ENCODE measurements at places on chromosomes 1 and 21.

DNA sequence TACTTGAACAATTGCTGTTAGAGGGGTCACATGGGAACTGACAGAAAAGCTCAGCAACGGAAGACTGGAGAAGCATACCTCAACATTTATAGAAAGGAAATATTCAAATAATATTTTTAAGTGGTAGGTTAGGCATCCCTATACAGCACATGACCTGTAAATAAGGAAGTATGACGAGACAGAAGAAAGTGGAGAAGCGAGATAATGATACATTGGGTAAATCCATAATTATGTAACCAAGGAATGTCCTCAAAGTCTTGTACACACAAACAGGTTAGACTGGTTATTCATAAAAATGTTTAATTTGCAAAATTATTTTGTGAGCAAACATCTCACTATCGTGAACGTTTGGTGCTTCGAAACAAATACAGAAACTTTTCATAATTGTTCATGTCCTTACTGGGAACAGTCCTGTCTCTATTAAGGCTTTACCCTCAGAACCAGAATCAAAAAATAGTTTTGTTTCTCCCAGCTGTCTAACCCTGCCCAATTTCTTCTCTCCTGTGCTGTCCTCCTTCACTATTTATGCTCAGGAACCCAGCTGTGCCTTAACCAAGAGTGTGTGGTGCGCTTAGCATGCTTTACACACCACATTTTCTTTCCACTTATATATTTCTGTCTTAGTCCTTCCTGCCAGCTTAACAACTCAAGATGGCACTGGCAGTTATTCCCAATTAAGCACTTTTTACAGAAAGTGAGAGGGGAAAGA is 10.2 kb downstream of the KMO start:
- DNase-seq: no peak

DNA sequence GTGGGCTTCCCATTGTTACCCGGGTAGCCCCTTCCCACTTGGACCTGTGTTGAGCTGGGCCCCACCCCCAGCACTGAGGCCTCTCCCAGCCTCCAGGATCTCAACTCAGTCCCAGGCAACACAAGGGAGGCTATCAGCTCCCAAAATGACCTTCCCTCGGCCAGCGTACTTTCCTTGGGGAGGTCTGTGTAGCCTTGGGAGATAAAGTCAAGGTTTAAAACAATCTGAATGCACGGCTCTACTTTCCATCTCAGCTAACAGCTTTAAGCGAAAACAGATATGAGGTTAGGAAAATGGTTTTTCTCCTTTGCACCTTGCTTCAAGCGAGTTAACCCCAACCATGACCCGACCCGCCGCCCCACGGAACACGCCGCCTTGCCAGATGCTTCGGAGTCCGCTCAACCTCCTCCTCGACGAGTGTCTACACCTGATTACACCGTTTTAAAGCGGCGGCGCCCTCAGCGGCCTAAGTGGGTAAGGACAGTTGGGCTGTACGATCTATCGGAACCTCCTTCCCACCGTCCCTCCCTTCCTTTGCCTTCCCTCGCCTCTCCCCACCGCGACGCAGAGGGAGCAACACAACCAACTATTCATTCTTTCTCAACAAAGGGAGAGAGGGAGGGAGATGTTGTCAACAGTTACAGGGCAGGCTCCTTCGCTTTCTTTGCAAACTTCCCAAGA is 1.1 kb downstream of the BCAR3 start:
- DNase-seq: peak; percentile 82

- DNase-seq: no peak
Measured at GRCh38 chr1:173161510-173162221, 45.5 kb downstream of the TNFSF4 start.

DNA sequence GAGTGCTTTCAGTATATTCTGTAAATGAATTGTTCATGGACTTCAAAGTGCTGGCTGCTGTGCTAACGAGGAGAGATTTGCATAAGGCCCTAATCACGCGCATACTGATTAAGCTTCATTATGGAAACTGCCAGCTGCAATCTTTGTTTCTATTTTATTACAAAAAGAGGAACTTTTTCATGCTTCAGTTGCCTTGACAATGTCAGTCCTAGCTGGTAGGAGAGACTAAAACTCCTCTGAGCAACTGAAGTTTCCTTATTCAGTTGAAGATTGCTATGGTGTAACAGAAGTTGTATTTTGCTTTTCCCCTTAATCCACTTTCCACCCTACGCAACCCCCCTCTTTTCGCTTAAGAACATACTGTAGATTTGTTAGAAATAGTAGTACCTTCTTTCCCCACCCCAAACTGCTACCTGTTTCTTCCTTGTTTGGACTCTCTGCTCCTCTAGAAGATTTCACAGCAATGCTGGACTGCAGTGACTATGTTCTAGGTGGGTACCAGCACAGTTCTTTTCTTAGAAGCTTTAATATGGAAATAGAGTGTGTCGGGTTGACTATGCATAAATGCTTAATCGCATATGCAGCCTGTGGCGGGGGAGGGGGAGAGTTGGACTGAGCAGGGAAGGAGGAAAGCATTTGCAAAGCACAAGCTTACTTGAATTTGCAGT is 108.3 kb downstream of the POU2F1 start:
- no peak for DNase-seq

GRCh38 chr1:30700528-30701257 is 22.7 kb downstream of the MATN1 start:
- no peak for DNase-seq

DNA sequence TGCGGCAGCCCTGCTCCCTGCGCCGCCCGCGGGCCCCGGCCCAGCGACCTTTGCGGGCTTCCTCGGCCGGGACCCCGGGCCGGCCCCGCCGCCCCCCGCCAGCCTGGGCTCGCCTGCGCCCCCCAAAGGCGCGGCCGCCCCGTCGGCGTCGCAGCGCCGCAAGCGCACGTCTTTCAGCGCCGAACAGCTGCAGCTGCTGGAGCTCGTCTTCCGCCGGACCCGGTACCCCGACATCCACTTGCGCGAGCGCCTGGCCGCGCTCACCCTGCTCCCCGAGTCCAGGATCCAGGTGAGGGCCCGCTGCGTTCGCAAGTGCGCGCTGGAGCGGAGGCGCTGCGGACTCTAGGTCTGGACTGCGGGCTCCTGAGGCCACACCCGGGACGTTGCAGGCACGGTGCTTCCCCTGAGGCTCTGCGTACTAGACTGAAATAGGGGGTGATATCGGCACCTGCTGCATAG is 351 bp downstream of the MIXL1 start:
- peak; percentile 38 for DNase-seq

- DNase-seq: no peak
Measured at GRCh38 chr1:3656450-3657095, 4.3 kb downstream of the TP73 start.

DNA sequence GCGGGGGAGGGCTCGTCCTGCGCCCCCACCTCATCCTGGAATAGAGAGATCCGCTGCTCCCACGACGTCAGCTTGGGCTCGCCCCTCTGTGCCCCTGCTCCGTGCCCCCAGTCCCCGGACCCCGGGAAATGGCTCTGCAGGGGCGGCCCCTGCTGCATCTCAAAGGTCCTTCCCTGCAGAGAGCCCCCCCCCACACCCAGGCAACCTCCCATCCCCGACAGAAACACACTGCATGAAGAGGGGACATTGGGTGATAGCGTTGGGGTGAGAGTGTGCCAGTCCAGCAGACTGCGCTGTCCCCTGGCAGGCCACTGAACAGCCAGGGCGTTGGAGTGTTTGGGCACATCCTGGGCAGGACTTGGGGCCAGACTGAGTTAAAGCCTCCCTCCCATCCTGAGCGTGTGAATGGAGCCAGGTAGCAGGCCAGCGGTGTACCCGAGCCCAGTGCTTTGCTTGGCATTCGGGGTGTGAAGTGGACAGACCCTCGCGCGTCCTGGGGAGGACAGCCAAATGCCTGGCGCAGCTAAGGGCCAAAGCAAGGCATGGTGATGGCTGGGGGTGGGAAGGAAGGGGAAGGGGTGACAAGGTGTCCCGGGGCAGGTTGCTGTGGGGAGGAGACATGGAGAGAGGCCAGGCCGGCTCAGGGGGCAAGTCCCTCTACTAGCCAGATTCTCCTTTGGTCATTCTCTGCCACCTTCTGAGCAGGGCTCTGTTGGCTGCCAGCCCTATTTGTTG is 633 bp upstream of the ETNK2 start:
- no peak for DNase-seq

GRCh38 chr1:8552820-8553397 is 235.0 kb downstream of the SLC45A1 start:
- no peak for DNase-seq

DNA sequence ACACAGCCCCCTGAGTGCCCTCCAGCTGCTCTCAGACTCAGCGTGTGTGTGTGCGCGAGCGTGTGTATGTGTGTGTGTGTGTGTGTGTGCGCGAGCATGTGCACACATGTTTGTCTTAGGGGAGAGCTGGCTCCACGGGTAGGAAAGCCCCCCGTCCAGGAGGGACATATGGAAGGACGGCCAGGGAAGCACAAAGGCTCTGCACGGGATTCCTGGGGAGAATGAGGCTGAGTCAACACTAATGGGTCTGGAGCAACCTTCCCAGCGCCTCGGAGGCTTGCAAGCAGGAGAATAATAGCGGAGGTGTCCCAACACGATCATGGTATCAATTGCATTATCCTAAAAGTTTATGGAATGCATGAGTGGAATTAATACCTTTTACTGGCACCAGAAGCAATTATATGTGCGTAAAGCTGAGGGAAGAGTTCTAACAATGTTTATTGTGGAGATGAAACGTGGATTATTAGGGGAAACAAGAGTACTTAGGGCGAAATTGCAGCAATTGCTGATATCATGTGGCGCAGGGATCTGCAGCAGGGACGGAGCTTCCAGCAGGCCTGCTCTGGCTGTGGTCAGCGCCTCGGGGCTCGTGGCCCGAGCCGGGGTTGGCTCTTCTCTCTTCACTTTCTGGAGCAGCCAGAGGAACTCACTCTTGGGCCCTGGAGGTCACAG is 40.3 kb upstream of the CCDC27 start:
- no peak for DNase-seq

DNA sequence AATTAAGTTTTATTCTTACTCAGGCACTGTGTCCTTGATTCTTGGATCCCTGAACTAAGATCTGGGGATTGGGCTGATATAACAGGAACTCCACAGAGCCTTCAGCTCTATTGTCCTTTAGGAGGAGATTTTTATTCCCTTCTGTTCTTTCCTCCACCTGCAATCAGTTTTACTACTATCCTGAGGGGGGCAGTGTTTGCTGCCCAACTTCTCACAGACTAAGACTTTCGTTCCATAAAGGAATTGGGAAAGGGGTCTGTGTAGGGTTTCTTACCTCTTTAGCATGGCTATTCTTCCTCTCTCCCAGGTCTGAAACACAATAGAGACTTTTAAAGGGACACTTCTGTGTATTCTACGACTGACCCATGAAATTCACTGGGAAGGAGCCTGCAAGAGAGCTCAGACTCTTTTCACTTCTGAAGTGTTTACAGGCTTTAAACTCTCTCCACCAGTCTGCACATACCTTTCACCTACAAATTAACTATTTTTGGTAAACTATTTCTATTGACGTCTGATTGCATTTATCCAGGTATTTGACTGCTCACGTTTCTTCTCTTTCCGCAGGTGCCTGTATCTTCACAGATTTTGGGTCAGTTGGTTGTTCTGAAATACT is 103.3 kb upstream of the DEPDC1 start:
- DNase-seq: no peak

DNA sequence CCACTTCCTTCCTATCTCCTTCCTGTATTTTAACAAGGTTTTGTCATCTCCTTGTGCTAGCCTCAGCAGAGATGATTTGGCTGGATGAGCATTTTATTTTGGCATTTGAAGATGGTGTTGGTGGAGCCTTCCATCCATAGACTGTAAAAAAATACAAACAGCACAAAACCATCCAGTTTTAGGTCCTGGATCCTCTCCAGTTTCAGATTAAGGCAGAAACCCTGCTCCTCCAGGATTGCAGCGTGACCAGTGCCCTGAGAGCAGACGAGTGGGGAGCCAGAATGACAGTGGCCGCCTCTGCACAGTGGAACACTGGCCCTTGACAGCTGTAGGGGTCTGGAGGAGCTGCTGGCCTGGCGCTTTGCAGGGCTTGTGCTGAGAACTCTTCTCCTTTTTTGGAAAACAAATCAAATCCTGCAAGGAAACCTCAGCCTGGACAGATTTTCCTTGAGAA is 72.2 kb upstream of the GADD45A start:
- DNase-seq: no peak

GRCh38 chr21:42474043-42474831 is 21.8 kb downstream of the RSPH1 start:
- no peak for DNase-seq

- no peak for DNase-seq
Measured at GRCh38 chr1:43653339-43653738, 3.4 kb downstream of the KDM4A start.

DNA sequence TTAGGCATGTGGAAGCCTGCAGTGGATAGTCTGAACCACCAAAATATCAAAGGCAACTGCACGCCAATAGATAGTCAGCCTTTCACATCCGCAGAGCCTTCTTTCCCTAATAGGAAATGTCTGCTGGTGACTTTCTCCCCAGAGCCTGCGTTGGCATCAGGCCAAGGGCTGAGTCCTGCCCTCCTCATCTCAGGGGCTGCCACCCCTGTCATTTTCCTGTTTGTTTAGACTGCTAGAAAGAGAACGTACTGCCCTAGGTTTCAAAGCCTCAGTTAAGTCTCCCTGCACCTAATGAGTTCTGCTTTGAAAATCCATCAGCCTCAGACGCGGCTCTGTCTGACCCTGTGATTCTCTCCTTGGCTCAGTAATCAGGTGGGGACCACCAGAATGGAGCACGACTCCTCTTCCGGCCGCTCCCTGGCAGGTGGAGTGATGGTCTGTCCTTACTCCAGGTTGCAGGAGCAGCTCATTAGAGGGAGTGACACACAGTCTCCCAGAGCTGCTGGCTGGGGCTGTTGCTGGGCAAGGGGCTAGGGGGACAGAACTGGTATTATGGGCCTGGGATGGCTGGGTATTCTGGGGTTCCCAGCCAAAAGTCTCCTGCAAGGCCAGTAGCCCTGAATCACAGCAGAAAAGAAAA is 27.3 kb downstream of the STUM start:
- DNase-seq: no peak

GRCh38 chr1:55047611-55048010 is 8.3 kb downstream of the PCSK9 start:
- no peak for DNase-seq

DNA sequence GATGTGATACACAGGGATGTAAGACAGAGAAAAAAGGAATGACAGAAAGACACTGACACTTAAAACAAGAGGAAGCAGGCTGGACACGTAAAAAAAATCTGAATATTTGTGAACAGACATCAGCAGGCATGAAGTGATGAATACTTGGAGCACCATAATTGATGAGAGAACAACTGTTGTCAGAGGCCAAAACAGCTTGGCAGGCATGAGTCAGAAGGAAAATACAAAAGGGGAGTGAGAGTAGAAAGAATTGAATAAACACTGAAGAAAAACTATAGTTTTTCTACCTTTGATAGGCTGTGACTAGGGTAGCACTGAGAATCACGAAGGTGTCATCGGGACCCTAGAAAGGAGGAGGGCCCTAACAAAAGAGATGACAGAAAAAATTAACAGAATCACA is 21.6 kb upstream of the GUCA2A start:
- no peak for DNase-seq

DNA sequence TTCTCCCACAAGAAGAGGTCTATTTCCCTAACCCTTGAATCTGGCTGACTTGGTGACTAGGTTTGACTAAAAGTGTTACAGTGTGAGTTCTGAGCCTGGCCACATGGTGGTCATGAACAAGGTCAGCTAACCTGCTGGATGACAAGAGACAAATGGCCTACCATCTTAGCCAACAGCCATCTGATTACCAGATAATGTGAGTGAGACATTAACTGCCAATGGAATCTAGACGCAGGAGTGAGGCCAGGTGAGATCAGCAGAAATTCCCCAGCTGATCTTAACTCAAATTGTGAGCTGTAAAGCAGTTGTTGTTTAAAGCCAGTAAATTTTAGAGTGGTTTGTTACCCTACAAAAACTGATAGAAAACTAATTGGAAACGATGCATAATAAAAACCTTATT is 320.0 kb downstream of the BRINP2 start:
- DNase-seq: no peak

Measured in neuronal stem cell (in vitro differentiated cells).